ENCODE measurements at places on chromosomes 3 and 15.

- DNase-seq: peak; percentile 22
Measured at GRCh38 chr3:192864941-192865340, 52.7 kb downstream of the MB21D2 start.

- DNase-seq: no peak
Measured at GRCh38 chr3:11717768-11718636, 74.3 kb upstream of the VGLL4 start.

- no peak for DNase-seq
Measured at GRCh38 chr15:98738689-98739401, 90.5 kb downstream of the IGF1R start.

DNA sequence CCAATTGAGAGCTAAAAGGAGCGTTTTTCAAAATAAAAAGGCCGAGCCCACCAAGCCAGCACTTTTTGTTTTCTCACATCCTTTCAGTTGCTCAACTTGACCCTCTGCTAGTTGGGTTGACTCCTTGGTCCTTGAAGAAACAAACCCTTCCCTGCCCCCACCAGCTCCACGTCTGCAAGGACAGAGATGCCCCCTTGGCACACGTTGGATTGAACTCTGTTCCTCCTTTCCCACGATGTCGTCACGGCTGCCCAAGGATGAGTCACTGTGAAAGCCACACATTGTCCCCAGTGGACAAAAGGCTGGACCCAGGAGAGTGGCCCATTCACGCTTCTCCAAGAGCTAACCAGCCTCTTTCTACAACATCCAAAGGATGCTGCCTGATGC lies 43.0 kb upstream of the SPATA12 start:
- DNase-seq: peak; percentile 54

- no peak for DNase-seq
Measured at GRCh38 chr3:104960579-104960978, 406.1 kb upstream of the ALCAM start.

GRCh38 chr15:91307601-91308000 lies 207.5 kb downstream of the SV2B start:
- no peak for DNase-seq

GRCh38 chr15:69046781-69047180 lies 32.3 kb downstream of the NOX5 start:
- DNase-seq: no peak

- no peak for DNase-seq
Measured at GRCh38 chr3:25441234-25441856, 13.3 kb downstream of the RARB start.

- no peak for DNase-seq
Measured at GRCh38 chr15:63528138-63528659, 23.8 kb downstream of the USP3 start.

DNA sequence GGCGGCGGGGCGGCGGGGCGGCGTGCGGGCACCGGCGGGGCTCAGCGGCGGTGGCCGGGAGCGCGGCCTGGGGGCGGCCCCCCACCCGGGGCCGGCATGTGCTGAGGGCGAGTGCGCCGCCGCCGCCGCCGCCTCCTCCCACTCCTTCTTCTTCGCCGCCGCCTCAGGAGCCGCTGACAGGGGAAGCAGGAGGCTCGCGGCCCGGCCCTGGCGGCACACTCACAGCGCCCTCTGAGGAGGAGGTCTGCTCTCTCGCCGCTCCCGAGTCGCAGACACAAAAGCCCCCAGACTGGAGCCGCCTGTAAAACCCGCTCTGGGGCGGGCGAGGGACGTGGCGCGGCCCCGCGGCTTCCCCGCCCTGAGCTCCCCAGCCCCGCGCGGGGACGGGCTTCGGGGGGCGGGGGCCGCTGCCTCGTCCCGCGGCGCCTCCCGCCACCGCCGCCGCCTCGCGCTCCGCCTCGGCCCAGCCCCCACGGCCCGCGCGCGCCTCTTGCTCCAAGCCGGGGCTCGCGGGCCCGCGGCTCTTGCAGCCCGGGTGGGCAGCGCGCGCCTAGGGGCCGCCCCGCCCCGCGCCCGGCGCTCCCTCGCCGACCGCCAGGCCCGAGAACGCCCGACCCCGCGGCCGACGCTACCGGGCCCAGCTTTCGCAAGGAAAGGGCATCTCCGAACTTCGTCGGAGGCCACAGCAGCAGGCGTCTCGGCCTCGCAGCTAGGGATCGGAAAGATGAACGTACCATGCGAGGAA lies at the start of gene PYGO1:
PYGO1 (minus strand) TSS at position 276 of the 745 bp plus-strand sequence. CDS start 462 bp downstream, outside the sequence.
- DNase-seq: peak; percentile 39

DNA sequence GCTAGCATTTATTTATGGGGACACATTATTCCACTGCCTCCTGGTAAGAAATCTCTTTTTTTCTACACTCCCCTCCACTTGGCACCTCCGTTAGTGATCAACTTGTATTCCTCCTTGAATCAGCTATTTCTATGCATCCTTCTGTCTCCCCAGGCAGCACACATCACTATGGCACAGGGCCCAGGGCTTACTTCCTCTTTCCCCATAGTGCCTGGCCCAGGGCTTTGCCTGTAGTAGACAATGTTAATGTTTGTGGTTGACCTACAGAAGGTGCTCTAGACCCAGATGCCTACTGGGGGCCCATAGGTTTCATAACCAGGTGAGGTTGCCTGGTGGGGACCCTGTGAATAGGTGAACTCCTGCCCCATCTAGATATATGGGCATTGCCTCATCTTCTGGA lies 44.9 kb downstream of the EPHB1 start:
- no peak for DNase-seq

DNA sequence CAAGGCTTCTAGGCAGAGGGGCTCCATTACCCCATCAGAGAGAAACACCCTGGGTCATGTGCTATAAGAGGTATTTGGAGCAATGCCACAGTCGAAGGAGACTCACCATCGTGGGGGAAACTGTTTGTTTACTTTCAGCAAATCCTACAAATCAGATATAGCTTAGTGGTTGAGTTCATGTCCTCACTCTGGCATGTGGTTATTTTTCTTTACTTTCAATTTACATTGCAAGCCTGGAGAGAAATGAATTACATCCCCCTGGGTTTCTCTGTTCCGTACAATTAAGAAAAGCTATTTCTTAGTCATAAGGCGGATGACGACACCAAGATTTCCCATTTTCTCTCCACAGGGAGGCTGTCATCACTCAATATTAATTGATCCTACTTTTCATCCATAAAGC lies 36.9 kb downstream of the RFTN1 start:
- peak; percentile 19 for DNase-seq

- DNase-seq: no peak
Measured at GRCh38 chr3:161893972-161894371, 397.4 kb downstream of the OTOL1 start.

GRCh38 chr15:77473328-77473727 lies 52.6 kb downstream of the HMG20A start:
- DNase-seq: no peak

DNA sequence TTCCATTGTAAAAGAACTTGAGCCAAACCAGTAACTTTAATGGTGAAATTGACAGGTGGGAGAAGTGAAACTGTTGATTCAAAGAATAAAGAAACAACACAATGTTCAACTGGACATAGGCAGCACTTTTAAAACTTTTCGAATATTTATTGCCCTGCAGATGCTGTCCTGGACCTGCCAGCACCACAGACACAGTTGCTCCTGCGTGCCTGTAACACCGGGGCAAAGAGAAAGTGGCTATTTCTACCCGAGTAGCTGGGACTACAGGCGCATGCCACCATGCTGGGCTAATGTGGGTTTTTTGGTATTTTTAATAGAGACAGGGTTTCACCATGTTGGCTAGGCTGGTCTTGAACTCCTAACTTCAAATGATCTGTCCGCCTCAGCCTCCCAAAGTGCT lies 7.4 kb downstream of the IL5RA start:
- no peak for DNase-seq

GRCh38 chr3:42451546-42452230 lies 41.3 kb upstream of the LYZL4 start:
- no peak for DNase-seq

- no peak for DNase-seq
Measured at GRCh38 chr3:66479532-66479947, 21.3 kb downstream of the LRIG1 start.

DNA sequence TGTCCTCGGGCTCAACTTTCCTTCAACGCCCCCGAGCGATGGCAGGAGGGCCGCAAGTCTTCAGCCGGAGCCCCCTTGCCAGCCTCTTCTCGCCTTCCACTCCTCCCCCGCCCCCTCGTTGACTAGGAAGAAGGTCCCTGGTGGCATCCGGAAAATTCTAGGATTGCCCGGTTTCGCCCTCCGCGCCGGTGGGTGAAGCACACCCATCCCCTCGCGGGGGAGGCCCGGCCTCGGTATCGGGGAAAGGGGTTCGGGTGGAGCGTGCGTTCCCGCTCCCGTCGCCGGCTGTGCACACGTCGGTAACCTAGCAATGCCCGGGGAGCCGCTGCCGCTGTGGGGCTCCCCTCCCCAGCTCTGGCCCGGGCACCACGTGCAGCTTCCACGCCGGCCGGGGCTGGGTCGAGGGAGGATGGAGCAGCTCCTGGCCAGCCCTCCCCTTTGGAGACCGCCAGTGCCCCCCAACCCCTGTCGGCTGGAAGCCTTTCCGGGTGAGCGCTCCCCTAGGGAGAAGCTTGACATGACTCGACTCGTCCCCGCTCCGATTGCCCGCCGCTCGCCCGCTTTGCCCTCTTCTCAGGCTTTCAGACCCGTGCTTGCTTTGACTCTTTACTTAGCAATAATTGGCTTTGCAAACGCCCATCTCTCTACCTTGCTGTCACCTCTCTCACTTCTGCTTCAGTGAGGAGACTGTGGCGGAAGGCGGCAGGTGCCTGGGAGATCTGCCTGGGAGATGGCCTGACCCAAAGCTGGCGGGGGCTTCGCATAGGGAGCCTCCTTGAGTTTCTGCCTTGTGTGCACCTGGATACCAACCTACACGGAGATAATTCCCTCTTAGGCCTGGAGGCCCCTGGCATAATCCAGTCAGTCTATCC lies 1.3 kb downstream of the CACNA1D start:
- no peak for DNase-seq

DNA sequence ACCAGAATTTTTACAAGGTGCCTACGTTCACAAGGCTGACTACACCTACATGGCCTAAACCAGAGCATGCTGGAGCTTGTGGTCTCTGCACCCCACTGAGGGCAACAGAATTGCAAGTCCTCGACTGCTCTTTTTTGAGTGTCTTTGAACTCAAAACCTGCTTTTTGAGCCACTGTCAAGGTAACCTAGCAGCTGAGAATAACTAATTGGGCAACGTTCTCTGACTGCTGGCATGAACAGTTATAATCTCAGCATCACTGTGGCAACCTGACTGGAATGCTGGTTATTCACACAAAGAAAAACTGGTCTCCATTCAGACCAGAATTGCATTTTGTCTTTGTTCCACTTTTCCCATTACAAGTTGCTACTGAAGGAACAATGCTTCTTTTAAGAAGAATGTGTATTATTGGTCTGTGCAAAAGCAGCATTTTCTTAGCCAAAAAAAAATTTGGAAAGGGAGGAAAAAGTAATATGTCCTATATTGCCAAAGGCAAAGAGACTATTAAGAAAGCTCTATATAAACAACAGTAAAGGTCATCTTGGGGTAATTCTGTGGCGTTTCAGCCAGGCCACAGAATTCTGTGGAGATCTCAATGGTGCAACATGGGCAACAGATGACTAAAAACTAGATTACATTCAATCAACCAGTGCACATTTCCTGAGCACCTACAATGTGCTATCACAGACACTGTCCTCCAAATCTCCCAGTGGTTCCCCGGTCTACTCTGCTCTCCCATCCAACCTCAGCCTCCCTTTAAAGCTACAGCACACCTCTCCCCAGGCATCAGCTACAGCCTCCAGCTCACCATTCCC lies 76.8 kb downstream of the TNIK start:
- no peak for DNase-seq

DNA sequence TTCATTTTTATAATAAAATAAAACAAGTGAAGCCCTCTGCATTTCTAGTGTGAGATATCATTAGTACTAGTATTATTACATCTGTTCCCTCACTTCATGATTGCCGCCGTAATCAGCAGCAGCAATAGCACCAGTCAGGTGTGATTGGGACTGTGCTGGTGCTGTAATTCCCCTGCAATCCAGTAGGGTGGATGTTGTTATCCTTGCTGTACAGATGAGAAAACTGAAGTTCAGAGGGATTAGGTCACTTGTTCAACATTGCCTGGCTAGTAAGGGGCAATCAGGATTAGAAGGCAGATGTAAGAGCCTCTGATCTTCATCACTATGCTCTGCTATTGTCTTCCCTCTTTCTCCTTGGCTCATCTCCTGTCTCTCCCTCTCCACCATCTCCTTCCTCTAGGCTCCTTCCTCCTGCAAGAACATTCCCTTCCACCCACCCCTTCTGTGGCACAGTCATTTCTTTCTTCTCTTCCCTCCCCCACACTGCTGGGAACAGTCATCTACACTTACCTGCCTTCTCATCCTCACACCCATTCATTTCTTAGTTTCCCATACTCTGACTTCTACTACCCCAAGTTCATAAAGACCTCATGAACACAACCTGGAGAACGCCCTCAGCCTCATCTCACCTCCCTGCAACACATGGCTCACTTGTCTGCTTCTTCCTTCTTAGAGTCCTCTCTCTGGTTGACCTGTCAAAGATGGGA lies 29.7 kb downstream of the CRYGS start:
- DNase-seq: no peak

DNA sequence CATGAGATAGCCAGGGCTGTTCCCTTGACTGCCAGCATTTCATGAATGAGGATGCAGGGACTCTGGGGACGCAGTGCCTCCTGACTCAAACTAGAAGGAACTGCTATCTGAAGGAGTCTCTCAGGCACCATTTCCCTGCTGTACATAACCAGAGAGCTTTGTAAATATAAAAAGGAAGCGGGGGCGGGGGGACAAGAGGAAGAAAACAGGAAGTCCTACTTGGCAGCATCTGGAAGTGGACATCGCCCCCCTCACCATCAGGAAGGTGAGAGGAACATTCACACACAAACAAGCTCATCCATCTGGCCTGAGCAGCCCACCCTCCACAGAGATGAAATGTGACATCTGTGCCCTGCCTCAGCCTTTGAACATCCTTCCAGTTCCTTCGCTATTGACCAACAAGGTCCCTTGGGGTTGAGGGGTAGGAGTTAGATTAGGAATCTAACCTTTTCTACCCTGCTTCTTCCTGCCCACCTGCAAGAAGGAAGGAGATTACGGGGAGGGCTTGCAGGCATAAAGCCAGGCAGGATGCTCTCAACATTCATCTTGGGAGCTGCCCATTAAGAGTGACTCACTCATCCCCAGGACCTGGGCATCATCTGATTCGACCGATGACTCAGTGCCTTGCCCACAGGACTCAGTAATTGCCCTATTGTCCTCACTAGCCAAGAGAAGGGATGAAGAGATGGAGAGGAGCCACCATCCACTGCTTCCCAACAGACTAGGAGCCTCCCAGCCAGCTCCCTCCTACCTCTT lies 31.9 kb downstream of the SH3BP5 start:
- DNase-seq: peak; percentile 73

- no peak for DNase-seq
Measured at GRCh38 chr3:32381922-32382321, 9.7 kb upstream of the CMTM7 start.

- no peak for DNase-seq
Measured at GRCh38 chr3:3027976-3028567, 82.1 kb downstream of the IL5RA start.

GRCh38 chr3:73401059-73401458 lies 223.7 kb downstream of the PDZRN3 start:
- no peak for DNase-seq

GRCh38 chr15:85578941-85579701 lies 198.7 kb downstream of the AKAP13 start:
- DNase-seq: peak; percentile 76

Data from inflammatory macrophage (primary cell).